ENCODE measurements at places on chromosomes 5 and 9.

DNA sequence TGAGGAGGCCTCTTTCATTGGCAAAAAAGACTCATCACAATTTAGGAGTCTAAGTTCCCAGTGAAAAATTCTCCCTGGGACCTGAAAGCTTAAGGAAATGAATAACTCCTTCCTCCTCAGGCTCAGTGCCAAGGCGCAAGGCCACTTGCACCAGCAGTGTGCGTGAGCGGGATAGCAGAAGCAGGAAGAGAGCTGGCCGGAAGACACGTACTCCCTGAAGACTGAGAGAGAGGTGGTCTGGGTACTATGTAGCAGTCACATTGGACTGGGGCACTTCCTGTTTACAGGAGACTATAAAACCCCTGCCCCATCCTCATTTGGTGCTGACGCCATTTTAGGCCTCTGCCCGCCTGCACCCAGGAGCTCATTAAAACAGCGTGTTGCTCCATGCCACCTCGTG is 66.3 kb upstream of the IL33 start:
- DNase-seq = no peak

GRCh38 chr9:124616961-124617360 is 109.8 kb upstream of the NR5A1 start:
- DNase-seq = peak; percentile 11

DNA sequence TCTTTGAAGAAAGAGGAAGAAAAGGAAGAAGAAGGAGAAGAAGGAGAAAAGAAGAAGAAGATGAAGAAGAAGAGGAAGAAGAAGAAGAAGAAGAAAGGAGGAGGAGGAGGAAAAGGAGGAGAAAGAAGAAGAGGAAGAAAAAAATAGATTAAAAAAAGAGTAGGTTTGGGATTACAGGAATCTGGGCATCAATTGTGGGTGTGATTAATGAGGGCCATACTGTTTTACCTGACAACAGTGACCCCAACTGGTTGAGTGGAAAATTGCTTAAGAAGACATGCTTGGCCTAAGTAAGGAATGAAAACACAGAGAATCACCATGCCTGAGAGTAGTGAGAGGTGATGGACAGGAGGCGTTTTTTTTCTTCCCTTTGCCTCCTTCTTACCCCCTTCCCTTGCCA is 114.6 kb downstream of the FAM170A start:
- DNase-seq = peak; percentile 67

DNA sequence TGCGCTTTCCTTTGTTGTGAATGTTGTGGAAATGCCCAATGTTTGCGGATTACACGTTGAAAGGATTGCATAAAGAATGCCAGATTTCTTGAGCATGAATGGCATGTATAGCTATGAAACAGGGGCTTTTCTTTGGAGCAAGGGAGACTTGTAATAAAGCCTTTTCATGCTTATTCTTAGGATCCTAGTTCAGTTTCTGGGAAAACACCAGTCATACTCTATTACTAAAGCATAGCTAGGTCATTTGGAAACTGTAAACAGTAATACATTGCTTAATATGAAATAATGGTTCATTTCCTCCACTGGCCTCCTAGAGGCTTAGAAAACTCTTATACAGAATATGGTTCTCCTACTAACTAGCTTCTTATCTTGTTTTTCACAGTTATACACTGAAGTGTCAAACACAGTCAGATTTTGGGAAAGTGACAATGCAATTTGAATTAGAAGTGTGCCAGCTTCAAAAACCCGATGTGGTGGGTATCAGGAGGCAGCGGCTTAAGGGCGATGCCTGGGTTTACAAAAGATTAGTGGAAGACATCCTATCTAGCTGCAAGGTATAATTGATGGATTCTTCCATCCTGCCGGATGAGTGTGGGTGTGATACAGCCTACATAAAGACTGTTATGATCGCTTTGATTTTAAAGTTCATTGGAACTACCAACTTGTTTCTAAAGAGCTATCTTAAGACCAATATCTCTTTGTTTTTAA is 104.2 kb downstream of the MELK start:
- DNase-seq = peak; percentile 43

DNA sequence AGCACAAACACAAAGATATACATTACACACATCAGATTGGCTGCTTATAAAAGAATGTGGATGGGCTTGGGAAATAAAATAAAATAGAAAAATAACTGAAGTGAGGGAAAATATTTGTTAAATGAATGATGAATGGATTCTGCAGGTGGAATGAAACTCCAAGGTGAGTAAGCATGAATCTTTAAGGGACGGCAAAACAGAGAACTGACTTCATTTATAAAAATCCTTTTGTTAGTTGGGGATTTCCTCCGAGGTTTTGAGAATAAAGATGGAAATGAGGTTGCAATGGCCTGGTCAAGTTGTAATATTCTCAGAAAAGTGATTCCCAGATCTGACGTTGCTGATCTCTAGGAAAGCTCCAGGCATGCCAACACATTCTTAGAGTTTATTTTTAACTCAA is 20.9 kb upstream of the SEMA6A start:
- no peak for DNase-seq

DNA sequence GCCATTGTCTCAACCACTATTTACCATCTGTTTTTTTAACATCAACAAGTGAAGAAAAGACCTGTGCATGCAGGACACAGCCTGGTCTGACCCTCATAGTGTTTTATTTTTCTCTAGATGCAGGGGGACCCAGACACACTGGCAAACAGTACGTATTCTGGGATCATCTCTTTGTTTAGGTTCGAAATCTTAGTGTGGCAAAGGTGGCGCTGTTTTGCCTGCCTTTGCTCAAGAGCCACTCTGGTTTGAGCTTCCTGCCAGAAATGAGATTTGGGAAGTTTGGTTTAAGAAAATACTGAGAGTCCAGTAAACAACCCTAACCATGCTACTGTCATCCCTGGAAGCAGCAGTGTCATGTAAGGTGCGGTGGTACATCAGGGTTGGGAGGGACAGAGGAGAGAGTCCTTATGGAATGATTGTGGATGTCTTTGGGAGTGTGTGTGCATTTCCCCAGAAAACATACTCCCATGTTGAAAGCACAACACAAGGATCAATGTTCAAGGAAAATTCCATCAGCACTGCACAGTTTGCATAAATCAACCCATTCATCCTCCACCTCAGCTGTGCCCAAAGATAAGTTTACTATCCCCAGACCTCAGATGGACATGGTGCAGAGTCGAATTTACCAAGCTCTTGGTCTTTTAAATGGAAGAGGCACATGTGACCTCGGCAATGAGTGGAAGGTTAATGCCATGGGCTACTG is 34.0 kb upstream of the FLT4 start:
- DNase-seq = no peak

DNA sequence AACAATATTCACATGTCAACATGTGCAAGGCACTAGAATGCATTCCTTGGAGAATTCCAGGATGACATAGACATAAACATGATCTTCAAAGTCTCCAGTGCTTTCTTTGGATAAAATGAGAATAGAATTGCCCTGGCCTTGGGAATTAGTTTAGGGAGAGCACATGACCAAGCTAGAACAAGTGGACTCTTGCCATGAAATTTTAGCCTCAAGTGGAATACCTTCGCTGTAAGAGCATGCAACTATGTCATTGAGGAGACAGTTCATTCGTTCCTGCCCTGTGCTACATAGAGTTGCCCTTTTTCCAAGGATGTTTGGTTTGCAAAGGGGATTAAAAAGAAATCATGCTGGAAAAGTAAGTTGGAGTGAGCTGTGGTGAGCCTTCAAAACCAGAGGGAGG is 42.7 kb downstream of the ZFAND5 start:
- DNase-seq = no peak

GRCh38 chr5:150461231-150461630 is 11.7 kb upstream of the RPS14 start:
- peak; percentile 48 for DNase-seq

DNA sequence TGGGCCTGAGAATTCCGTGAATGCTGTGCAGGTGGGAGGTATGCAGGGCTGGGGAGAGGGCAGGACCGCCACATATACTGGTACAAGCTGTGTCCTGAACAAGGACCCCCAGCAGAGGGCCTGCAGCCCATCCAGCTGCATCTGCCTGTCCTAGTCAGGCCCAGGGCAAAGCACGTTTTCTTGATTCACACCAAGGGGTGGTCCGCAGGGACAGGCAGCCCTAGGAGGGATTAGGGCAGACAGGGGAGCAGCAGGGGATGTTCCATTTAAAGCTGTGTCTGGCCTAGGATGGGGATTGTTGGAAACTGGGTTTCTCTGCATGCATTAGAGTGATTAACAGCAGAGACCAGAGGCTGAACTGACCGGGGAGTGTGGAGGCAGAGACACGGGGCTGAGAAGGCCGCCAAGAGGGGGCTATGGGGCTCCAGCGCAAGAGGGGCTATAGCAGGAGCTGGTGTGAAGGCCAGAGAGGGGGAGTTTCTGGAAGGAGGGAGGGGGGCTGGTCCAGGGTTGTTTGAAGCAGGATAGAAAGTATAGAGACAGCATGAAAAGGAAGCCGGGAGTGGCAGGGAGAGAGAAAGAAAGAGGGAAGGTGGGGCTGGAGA is 2.7 kb downstream of the GRM6 start:
- DNase-seq = no peak

DNA sequence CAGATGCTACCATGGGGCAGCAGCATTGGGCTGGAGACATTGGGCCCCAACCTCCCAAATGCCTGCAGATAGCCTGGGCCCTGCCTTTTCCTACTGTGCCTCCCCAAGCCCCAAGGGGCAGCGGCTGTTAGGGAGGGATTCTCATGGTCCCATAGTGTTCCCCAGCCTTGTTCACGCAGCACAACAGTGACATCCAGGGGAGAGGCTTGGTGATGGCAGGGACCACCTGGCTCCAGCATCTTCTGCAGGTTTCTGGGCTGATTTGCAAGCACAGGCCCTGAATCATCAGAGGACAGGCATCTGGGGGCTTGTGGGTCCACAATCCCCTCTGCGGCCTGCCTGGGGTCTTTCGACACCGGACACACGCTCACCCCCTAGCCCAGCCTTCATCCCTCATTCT is 354.6 kb downstream of the SLIT3 start:
- peak; percentile 45 for DNase-seq

GRCh38 chr9:19405771-19406170 is 3.0 kb upstream of the ACER2 start:
- DNase-seq = no peak

DNA sequence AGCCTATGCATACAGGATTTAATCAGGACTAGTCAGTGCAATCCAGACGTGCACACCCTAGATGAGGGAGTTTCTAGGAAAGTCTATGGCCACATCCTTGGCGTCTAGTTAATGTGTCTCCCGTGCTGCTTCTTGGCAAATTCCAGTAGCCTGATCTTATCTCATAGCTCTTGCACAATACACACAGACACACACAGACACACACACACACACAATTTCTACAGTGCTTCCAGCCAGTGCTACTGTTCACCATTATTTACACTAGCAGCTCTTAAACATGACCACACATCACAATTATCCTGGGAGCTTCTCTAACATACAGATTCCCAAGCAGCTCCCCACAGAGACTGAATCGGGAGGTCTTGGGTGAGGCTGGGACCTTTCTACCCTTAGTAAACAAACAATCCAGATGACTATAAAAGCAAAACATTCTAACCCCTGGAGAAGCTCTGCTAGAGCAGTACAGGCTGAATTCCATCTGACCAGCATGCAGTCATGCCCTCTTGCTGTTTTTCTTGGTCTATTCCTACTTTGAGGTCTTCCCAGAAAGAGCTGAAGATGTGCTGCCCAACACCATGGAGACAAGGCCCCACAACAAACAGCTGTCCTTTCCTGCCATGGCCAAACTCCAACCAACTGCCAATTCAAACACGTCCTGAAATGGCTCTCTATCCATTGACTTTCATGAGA is 236.6 kb downstream of the DEPDC1B start:
- DNase-seq = no peak

- DNase-seq = no peak
These were observed 46.8 kb downstream of the DBH start for GRCh38 chr9:133682818-133683585.

GRCh38 chr5:42270771-42271170 is 152.5 kb upstream of the GHR start:
- DNase-seq = no peak

GRCh38 chr9:708182-708550 is 133.3 kb upstream of the DMRT1 start:
- DNase-seq = peak; percentile 70

- DNase-seq = peak; percentile 17
These were observed 113.8 kb upstream of the ANKRD55 start for GRCh38 chr5:56346741-56347535.

GRCh38 chr5:57349214-57349613 is 133.4 kb downstream of the ACTBL2 start:
- DNase-seq = peak; percentile 4

DNA sequence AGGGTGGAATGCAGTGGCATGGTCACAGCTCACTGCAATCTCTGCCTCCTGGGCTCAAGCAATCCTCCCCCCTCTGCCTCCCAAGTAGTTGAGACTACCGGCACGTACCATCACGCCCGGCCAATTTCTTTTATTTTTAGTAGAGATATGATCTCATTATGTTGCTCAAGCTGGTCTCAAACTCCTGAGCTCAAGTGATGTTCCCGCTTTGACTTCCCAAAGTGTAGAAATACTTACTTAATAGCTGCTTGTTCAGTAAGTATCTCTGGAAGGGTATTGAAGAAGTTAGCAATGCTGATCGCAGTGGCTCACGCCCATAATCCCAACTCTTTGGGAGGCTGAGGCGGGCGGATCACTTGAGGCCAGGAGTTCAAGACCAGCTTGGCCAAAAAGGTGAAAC is 35.7 kb upstream of the PLIN2 start:
- DNase-seq = peak; percentile 56

- no peak for DNase-seq
These were observed 15.9 kb downstream of the DAP start for GRCh38 chr5:10745133-10745532.

DNA sequence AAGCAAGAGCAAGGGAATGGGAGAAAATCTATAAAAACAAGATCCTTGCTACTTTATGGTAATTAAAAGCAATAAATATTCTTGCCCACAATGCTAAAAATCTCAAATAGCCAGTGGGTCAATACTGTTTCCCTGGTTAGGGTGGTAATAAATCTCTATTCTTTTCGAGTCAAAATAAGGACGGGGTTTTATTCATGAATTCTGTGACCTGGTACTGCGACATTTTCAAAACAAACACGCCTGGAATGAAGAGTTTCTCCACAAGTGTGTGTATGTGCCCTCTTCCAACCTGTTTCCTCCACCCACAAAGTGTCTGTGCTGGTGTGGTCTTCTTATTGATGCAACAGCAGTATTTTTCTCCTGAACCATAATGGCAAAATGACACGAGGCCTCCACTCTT is 358.8 kb upstream of the BRINP1 start:
- DNase-seq = no peak

DNA sequence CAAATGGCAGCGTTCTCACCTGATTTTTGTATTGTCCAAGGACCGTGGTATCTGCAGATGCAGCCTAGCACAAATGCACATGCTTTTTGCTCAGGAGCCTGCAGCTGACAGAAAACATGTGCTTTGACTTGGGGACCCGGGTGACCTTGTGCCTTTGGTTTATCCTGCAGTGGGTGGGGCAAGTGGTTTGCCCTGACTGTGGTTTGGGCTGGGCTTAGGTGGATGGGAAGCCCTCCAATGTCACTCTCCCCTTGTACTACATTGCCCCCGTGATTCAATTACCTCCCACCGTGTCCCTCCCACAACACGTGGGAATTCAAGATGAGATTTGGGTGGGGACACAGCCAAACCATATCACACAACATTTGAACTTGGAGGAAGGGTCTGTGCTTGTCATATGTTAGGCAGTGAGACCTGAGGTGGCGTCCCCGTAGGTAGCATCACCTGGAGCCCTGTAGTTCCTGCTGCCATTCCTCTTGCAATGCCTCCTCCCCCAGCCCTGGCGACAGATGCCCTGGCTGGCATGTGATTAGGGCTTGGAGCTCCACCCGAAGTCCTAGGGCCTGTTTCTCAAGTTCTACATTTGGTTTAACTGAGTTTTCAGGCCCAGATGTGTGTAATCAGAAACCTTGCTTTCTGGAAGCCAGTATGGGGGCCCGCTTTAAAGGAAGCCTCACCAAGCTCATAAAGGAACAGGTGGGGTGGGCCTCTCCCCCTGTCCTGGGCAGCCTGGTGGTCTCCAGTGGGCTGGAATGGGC is 2.1 kb downstream of the ANKRD33B start:
- peak; percentile 79 for DNase-seq
